Frontal cortex (tissue), 4 donors: ENCODE measurements at places on chromosomes 11 and 22. TPM values are rescaled to one million over a fixed set of nuclear protein-coding genes. Genes with fewer than 3 reads are reported as not detected.

The IFTAP gene
- total RNA-seq = 51.4 TPM

The CALCB gene
- total RNA-seq = under 0.01 TPM

The NRGN gene
- total RNA-seq = 2.9 TPM

The MMP20 gene
- not detected for total RNA-seq

The TIMP3 gene
- 12.2 TPM for total RNA-seq

The PIWIL4 gene
- 7.7 TPM for total RNA-seq

The USP2 gene
- total RNA-seq = 2.4 TPM

The SMC1B gene
- total RNA-seq = not detected

The C11orf87 gene
- 34.2 TPM for total RNA-seq

DNA sequence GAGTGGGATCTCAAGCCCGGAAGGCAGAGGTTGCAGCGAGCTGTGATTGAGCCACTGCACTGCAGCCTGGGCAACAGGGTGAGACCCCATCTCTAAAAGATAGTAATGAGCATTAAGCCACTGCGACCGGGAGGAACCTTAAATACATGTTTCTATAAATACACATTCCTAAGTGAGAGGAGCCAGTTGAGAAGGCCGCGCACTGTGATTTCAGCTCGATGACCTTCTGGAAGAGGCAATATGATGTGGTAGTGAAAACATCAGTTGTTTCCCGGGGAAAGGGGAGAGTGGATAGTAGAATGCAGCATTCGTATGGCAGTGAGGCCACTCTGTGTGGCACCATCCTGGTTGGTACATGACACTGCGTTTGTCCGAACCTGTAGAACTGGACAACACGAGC is 18.0 kb downstream of the PTDSS2 start:
- no peak for DNase-seq

- no peak for DNase-seq
Observed at GRCh38 chr11:86537541-86538222, 134.7 kb downstream of the ME3 start.

GRCh38 chr11:1223346-1224110 is 662 bp downstream of the MUC5B start:
- no peak for DNase-seq

GRCh38 chr11:111322534-111322933 is 24.2 kb downstream of the POU2AF3 start:
- no peak for DNase-seq

DNA sequence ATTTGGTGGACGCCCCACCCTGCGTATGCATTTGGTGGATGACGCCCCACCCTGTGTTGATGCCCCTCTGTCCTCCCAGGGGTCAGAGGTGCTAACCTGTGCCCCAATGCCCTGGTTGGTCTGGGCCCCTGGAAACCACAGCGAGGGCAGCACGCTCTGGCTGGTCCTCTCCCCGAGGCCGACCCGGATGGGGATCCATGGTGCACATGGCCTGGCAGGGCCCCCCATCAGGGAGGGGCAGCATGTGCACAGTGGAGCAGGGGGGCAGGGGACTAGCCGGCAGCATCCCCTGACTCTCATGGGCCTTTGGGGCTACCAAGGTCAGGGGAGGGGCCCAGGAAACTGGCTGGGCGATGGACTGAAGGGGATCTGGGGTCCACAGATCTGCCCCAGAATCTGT is 7.6 kb upstream of the MUC5AC start:
- DNase-seq = no peak

GRCh38 chr11:75867778-75868374 is 52.9 kb downstream of the UVRAG start:
- peak; percentile 55 for DNase-seq

- DNase-seq = no peak
Observed at GRCh38 chr11:93481279-93481678, 61.9 kb downstream of the SMCO4 start.

- DNase-seq = no peak
Observed at GRCh38 chr11:17793642-17794170, 59.1 kb downstream of the KCNC1 start.

DNA sequence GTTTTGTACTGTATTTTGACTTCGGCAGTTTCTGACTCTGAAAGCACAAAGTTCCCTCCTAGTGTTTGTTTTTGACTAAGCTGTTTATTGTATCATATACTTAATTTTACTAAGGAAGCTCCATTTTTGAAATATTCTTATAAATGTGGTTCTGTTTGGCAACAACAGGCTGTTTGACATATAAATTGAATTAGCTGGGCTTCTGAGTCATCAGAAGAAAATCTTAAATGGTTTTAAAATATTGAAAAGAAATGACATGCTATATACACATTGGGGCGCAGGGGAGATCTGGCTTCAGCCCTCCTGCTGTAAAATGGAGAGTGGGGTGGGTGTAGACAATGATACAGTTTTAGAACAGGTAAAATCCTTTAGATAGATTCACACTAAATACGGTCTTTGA is 38.6 kb downstream of the SHISA8 start:
- no peak for DNase-seq

DNA sequence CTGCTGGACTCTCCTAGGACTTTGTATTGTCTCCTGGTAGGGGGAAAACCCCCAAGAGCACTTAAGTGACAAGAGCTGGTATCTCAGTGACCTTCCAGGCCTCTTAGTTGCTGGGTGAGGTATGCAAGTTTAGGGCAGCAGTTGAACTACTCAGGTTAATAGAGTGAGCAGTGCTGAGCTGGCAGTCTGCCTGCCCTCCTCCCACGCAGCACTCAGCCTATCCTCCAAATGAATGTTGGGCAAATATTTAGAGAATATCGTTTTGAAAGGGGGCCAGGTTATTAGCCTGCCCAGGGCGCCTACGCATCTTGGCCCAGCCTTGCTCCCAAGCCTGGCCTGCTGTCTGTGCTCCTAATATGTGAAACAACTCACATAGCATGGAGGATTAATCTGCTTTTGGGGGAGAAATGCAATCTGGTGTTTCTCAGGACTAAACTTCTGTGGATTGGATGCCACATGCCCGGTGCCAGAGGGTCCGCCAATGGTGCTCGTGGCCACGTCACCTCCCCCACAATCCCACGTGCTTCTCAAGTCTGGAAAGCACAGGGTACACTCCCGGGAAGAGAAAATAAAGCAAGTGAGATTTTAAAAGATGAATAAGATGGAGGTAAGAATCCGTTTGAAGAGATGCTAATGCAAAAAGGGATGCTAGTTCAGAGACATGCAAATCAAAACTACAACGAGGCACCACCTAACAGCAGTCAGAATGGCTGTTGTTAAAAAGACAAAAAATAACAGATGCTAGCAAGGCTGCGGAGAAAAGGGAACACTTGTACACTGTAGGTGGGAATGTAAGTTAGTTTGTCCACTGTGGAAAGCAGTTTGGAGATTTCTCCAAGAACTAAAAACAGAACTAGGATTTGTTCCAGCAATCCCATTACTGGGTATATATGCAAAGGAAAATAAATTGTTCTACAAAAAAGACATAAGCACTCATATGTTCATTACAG is 67.7 kb downstream of the SPON1 start:
- no peak for DNase-seq

DNA sequence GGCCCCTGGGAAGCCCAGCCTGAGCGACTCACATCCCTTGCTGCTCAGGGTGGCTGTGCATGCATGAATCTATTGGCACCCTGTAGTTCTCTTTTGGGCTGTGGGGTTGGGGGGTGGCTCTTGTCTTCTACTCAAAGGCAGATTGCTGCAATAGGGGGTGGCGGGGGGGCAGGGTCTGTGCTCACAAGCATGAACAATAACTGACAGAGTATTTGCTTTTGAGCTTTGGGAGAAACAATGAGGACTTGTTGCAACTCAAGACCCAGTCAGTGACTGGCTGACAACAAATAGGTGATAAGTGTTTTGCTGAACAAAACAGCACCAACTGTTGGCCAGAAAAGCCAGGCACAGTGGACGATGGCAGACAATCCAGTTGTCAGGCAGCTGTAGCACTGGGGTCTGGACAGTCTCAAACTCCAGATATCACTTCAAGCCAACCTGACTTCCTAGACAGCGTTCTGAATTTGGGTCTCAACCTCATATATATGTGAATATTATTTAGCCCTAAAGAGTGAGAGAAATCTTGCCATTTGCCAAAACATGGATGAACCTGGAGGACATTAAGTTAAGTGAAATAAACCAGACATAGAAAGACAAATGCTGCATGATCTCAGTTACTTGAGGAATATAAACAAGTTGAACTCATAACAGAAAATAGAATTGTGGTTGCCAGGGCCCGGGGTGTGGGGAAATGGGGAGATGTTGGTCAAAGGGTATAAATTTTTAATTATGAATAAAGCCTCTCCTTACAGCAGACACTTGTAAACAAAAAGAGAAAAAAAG is 61.7 kb downstream of the ME3 start:
- no peak for DNase-seq

GRCh38 chr11:101508370-101508769 is 75.4 kb downstream of the TRPC6 start:
- no peak for DNase-seq

DNA sequence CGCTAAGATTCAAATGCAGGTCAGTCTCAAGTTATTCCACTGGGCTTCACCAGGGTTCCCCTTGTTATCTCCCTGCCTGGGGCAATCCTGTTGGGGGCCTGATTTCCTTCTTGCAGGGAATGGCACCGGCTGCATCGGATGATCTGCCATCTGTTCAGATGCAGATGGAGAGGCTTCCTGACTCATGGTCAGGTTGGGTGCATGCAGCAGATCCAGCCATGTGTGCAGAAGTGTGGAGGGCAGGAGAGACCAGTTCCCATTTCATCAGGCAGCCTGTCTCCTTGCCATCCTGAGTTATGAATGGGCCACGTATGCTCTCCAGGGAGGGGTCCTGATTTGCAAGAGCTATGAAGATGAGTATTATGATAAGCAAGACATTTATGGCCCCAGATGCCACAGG is 161.2 kb upstream of the PLET1 start:
- no peak for DNase-seq

- DNase-seq = no peak
Observed at GRCh38 chr22:40436505-40437431, 66.4 kb downstream of the SGSM3 start.

GRCh38 chr11:105740164-105740903 is 130.5 kb downstream of the GRIA4 start:
- no peak for DNase-seq

GRCh38 chr22:22884888-22885840 is 2.5 kb upstream of the IGLL5 start:
- DNase-seq = no peak

DNA sequence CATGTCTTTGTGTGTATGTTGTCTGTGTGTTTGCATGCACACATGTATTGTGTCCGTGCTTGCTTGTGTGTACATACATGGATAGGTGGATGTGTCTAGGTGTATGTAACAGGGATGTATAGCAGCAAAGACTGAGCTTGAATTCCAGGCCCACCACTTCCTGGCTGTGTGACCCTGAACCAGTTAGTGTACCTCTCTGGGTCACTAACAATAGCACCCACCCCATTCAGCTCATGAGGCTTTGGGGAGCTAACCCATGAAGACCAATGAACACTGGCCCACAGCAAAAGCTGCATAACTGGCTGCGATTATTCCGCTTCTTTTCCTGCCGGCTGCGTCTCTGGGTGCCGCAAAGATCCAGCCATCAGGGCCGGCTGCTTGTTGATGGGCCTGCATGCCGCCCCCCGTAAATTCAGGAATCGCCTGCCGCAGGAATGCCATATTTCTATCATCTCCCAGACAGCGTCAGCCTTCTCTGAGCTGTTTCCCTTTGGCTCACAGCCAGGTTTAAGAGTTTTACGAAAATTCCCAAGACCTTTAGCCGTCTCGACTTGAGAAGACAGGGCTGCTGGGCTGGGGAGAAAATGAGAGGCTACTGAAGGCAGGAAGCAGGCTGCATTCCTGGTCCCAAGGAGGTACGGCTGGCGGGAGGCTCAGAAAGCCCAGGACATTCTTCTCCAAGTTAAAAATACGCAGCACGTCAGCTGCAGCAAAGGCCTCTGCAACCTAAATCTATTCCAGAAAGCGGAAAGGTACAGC is 224.6 kb downstream of the MN1 start:
- no peak for DNase-seq

DNA sequence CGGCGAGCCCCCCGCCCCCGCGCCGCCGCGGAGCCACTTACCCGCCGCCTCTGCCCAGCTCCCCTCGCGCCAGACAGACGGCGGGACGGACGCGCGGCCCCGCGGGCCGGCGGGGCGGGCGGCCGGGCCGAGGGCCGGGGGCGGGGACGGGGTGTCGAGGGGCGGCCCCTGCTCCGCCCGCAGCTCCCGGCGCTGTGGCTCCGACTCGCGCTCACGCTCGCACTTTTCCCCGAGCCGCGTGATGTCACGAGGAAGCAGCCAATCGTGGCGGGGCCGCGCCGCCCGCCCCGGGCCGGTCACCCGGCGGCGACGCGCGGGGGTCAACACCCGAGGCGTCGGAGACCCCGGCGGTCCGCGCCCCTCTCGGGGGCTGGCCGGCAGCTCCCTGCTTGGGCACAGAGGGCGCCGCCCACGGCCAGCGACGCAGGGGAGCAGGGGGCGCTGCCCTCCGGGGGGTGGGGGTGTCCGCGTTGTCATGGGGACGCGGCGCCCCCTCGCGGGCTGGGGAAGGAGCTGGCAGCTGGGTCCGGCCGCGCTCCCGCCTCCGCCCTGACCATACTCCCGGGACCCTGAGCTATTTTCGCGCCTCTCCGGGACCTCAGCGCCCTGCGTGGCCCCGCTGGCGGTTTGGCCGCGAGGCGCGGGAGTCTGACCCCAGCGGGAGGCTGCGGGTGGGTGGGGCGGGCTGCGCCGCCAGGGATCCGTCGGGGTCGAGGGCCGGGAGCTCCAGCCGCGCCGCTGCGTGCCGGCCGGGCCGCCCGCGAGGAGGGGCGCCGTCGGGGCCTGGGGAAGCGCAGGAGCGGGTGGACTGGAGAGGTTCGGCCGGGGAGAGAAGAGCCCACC is at the start of gene CHRM4:
TSS of gene CHRM4 (minus strand) at position 199 of the 843 bp plus-strand sequence. CDS start 5,219 bp downstream, outside the sequence.
- DNase-seq = peak; percentile 75

- no peak for DNase-seq
Observed at GRCh38 chr11:46242041-46242951, 35.2 kb upstream of the CREB3L1 start.

- no peak for DNase-seq
Observed at GRCh38 chr11:114280696-114281095, 15.5 kb upstream of the NNMT start.

DNA sequence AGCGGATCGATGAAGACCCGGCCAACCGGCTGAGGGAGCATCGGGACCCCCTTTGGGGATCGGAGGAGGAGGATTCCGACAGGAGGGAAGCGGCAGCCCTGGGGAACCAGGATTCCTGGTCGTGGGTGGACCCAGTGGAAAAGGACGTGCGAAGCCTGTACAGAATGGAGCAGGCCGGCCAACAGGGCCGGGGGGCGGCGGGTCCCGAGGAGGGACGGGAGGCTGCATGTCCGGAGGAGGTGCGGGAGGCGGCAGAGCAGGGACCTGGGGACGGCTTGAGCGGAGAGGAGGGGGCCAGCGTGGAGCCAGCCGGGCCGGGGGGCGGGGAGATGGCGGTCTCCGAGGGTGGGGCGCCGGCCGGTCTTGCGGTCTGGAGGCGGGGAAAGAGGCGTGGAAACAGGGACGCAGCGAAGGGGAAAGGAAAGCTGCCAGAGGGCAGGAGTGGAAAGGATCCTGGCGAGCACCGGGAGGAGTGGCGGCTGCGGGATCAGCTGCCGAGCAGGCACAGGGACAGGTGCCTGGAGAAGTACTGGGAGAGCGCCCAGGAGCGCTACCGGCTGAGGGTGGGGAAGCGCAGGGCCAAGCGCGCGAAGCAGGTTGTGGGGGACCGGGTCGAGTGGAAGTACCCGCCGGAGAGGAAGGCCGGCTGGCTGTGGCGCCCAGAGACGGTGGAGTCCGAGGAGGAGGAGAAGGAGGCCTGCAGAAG is at the start of gene ANO5:
TSS of gene ANO5 (plus strand) at position 444 of the 706 bp plus-strand sequence. CDS start 408 bp downstream, outside the sequence.
- peak; percentile 59 for DNase-seq

- DNase-seq = no peak
Observed at GRCh38 chr11:123480290-123480815, 50.3 kb downstream of the GRAMD1B start.
